Fibroblast of pulmonary artery (primary cell): ENCODE measurements at places on chromosomes 6 and 20.

DNA sequence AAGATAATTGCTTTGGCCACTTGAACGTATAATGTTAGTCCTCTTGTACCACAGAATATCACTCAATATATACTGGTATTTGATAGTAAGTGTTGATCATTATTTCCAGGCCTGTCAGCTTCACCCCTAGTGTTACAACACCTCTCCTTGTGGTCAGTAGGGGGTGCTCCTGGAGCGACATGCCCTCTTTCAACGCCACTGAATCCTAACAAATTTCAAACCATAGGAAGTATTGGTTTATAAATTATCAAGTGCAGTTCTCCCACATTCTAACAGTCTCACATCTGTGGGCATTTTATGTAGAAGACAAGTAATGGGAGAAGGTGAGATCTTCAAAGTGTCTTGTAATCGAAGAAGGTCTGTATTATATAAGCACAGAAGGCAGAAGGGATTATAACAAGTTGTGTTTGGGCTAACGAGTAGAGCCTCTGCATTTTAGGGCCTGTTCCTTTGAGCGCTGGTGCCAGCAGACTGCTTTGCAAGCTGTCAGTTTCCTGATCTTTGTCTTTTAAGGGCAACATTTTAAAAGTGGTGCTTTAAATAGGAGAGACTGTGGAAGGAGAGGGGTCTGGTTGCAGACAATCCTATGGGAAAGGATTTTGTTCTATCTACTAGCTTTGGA, 57.1 kb upstream of the CEP162 start:
- peak; percentile 41 for DNase-seq

GRCh38 chr20:40584130-40584809, 104.8 kb downstream of the MAFB start:
- no peak for DNase-seq

DNA sequence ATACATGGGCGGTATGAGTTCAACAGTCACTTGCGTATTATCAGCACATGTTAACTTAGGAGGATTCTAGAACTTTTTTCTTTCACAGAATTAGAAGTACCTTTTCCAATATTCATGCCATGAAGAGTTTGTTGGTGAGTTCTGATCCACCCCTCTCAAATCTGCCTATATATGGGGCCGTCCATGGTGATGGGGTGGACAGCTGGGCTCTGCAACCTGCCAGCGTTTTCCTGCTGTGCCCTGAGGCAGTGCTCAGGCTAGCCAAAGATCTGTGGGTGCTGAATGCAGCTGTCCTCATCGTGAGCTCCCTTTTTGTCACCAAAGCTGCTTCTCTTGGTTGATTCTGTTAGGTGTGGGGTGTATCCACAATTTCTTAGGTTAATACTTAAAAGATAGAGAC, 88.7 kb downstream of the THBS2 start:
- no peak for DNase-seq

- peak; percentile 27 for DNase-seq
Observed at GRCh38 chr6:125480571-125480970, 178.8 kb upstream of the HDDC2 start.

GRCh38 chr6:144155529-144155928, 5.2 kb downstream of the STX11 start:
- DNase-seq = no peak

DNA sequence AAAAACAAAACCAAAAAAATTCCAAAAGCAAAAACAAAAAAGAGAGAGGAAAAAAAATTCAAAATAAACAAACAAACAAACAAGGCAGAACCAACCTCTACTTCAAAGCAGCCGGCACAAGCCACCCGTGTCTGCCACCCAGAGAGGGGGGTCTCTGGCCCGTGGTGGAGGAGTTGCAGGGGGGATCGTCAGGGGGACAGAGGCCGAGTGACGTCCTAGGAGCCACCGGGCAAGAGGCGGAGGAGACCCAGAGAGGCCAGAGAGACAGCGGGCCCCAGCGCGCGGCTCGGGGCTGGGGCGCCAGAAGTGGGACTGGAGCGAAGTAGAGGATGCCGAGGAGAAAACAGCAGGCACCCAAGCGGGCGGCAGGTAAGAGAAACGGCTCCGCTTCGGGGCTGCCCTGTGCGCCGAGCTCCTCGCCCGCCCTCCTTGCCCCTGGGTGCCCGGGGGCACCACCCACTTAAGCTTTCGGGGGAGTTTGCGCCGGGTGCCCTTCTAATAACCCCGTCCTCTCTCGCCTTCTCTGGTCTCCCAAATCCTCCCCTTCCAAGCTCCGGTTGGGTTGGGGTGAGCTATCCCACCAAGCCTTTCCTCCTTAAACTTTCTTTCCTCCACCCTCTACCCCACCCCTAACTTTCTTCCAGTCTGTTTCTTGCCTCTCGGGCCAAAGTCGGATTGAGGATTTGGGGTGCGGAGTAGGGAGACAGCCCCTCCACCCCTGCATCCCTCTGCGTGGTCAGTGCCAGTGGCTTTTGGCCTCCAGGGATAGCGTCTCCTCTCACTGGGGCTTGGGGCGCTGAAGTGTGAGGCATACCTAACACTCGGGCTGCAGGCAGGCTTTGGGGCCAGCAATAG, 1.0 kb downstream of the TSHZ2 start:
- DNase-seq = no peak

- no peak for DNase-seq
Observed at GRCh38 chr6:90941885-90942284, 355.0 kb upstream of the MAP3K7 start.

GRCh38 chr6:167015302-167015701, 16.1 kb downstream of the CEP43 start:
- no peak for DNase-seq

- DNase-seq = no peak
Observed at GRCh38 chr6:100276311-100277057, 188.2 kb downstream of the SIM1 start.

- DNase-seq = peak; percentile 89
Observed at GRCh38 chr6:111722179-111722731, 116.6 kb upstream of the TRAF3IP2 start.

DNA sequence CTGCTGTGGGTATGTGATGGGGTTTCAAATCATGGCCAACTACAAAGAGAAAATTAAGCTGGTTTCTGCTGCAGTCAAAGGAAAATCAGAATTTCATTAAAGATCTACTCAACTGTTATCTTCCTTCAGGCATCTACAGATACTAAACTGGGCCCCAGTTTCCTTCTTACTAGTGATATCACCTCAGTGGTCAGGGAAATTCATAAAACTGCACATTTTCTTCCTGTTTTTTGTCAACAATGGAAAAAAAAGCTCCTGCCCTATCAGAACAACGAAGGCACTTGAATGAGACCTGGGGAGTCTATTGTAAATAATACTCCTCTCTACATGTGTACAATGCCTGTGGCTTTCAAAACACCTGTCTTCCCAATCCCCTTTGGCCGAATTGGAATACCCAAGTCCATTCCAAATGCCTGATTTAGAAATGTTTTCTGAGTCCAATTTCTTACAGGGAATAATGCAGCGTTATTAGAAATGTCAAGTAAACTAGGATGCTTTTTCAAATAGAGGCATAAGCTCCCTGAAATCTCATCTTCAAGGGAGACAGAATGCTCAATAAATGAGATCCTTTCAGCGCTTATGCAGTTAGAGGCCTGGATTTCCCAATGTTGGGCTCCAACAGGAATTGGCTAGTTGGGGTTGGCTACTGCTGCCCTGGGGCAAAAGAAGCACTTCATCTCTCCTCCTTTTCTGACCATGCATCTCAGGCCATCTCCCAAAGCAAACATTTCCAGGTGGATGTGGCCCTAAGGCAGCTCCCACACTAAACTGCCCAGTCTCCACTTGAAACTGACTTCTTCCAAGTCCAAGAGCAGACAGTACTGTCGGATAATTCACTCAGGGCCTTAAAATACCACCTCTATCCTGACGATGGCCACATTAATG, 143.3 kb downstream of the NFATC2 start:
- no peak for DNase-seq

DNA sequence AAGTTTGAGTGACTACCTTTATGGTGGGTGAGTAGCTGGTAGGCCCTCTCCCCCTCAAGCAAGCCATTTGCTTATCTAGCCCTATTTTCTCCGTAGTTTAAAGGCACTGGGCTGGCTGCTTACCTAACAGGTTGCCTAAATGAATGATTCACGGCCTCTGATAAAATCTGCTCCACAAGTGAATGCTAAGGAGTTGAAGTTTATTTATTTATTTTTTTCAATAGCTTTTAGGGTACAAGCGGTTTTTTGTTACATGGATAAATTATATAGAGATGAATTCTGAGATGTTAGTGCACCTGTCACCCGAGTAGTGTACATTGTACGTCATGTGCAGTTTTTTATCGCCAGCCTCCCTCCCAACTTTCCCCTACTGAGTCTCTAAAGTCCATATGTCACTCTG, 8.3 kb upstream of the CDH26 start:
- no peak for DNase-seq

GRCh38 chr6:50654155-50654554, 59.2 kb upstream of the TFAP2D start:
- no peak for DNase-seq

- no peak for DNase-seq
Observed at GRCh38 chr6:168582571-168582981, 141.6 kb downstream of the SMOC2 start.

DNA sequence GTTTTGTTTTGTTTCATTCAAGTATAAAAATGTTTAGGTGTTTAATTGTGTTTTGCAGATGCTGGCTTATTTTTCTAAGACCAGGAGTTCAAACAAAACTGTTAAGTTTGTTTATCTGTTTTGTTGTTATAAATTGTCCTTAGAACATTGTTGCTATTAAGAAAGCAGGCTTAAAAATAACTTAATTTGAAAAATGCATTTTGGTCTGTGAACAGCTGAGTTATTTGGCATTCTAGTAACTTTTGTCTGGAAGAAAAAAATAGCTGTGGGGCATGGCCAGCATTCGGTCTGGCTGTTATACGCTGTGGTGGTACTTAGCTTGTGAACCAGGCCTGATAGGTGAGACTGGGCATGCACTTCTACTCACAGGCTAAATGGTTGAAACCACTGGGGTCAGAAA, 37.8 kb downstream of the SLX4IP start:
- DNase-seq = no peak

DNA sequence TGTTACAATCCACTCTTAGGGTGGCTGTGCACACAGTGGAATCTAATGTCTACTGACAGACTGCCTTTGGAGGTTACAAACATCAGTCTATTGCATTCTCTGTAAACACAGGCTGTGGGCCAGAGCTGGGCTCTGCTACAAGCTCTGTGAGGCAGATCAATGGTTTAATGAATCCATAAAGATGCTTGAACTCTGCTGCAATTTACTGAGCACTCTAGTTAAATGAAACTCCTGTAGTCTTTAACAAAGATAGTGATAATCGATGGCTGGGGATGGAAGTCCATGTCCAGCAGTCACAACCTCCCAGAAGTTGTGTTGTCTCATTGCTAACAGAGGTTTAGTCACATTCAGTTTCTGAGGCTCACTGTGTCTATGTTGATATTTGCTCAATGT, 50.5 kb downstream of the SOBP start:
- DNase-seq = no peak

DNA sequence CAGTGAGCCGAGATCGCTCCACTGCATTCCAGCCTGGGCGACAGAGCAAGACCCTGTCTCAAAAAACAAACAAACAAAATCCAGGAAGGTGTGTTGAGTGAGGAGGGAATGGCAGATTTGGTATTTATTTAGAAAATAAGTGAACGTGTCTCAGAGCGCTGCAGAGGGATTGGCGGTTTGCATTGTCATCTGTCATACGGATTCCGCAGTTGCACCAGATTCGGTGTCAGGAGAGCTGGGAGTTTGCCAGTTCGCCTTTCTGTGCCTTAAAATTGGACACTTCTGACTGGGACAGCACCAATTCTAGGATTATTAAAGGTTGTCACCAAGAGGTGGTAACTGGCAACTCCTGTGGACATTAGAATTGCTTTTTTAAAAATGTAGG, 912 bp downstream of the SNRNP48 start:
- peak; percentile 13 for DNase-seq

DNA sequence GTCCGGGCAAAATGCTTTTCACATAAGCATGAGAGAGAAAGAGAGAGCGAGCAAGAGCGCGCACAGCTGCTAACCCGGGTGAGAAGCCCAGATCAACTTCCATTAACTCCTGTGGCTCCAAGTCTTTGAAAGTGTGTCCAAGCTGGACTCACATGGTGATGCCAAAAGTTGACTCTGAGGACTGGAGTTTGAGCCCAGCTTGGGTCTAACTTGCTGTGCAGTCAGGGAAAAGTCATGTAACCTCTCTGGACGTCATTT, 357.2 kb upstream of the SULF2 start:
- DNase-seq = no peak

DNA sequence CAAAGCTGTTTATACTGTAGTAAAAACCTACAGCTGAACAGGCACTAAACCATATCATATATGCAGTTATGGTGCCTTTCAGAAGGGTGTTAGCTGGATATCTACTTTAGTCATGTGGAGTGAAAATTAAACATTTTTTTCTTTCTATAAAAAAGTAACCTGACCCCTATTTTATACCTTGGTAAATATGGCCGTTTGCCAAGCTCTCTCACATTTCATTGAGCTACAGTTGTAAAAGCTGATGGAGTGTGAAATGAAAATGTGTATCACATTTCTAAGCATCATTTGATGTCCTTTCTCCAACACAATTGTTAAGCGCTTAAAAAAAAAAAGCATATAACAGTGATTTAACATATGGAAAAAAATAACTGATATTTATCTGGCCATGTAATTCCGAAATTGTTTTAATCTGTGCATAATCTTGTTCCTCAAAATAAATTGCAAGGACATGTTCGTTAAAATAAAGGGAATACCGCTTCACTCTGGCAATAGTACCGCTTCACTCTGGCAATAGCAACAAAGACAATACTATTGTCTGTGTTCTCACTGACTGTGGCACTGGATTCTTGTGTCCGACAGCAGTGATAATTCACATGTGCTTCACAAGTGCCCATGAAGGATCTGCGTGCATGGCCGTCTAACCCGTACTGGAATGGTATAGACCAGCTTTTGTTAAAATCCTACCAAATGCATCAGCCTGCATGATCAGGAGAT, 391.8 kb upstream of the SOX4 start:
- no peak for DNase-seq

DNA sequence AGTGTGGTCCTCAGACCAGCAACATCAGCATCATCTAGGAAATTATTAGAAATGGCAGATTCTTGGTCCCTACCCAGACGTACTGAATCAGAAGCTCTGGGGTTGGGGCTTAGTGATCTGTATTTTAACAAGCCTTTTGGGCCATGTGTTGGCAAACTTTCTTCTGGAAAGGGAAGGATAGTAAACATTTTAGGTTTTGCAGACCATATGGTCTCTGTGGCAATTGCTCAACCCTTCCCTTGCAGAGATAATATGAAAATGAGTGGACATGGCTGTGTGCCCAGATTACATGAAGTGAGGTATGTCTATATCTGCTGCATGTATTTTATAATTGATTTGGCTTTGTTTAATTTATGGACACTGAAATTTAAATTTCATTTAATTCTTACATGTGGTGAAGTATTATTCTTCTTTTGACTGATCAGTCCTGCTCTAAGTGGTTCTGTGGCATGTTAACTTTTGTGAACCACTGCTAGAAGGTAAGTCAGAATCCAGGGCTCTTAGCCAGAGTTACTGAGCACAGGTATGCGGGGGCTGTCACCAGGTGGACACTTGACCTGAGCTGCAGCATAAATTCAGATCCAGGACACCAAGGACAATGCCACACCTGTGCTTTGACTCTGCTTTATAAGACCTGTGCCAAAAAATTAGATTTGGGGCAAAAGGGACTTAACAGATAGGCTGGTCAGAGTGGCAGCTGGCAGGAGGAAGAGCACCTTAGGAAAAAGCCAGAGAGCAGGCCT, 43.2 kb downstream of the LY86 start:
- peak; percentile 71 for DNase-seq

- no peak for DNase-seq
Observed at GRCh38 chr6:13513626-13514502, 26.5 kb upstream of the GFOD1 start.

GRCh38 chr6:21593412-21593926, at the start of gene SOX4:
TSS of gene SOX4 (plus strand) at chr6:21593751. CDS start at chr6:21594535, 784 bp downstream.
- peak; percentile 98 for DNase-seq
